ENCODE measurements at places on chromosomes 3 and 15. TPM values are rescaled to one million over a fixed set of nuclear protein-coding genes. Genes with fewer than 3 reads are reported as not detected.

The ITGB5 gene
- 101 TPM for total RNA-seq

The OXTR gene
- total RNA-seq: 1.8 TPM

The TOPAZ1 gene
- 7.4 TPM for total RNA-seq

The CLSTN2 gene
- 3.8 TPM for total RNA-seq

The SNRPA1 gene
- 91.0 TPM for total RNA-seq

The SELENOK gene
- total RNA-seq: 61.2 TPM

The CADM2 gene
- 2.7 TPM for total RNA-seq

The TMEM212 gene
- 4.3 TPM for total RNA-seq

The P2RY14 gene
- 0.50 TPM for total RNA-seq

The GOLGA8S gene
- 33.9 TPM for total RNA-seq

The FANCD2OS gene
- total RNA-seq: 14.3 TPM

The ZMAT3 gene
- 13.3 TPM for total RNA-seq

The RHOV gene
- 0.24 TPM for total RNA-seq

The SAMMSON gene
- 3.8 TPM for total RNA-seq

The C2CD4B gene
- total RNA-seq: 2.9 TPM

- DNase-seq: no peak
These were observed 18.3 kb downstream of the STIMATE start for GRCh38 chr3:52879090-52879489.

- DNase-seq: no peak
These were observed 42.5 kb upstream of the CMTM7 start for GRCh38 chr3:32349184-32349583.

DNA sequence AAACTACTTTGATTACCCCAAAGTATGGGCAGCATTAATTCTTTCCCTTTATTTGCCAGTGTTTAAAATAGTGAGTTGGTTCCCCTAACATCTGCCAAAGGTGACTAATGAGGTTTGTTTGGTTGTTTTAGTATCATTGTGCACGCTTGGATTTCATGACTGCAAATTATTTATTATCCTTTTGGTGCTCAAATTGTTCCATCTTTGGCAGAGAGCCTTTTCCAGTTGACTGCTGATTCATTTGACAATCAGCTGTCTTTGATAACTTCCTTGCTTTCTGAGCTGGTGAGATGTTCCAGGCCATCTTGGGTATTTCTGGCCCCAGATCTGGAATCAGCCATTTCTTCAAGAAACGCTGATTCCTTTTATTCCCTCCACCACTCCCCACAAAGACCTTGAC is 8.9 kb downstream of the DLEC1 start:
- no peak for DNase-seq

DNA sequence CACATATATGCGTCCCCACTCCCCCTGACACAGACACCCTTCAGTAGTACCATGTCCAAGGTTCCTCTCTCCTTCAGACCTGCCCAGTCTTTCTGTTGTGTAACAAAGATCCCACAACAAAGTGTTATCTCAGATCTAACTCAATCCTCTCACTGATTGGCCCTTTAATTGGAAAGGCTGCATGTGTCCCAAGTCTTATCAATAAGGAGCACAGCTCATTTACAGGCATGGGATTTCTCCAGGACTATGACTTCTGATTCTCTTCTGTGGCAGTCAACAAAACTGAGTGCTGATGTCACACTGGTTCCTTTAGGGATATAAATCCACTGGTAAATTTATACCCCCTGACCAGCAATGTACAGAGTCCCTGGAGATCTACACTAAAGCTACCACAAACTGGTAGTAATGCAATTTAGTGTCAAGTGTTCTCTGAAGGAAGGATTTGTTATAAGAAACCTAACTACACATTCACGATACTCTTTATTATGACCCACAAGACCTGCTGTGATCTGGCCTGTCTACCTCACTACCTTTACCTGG is 28.1 kb downstream of the CLK3 start:
- no peak for DNase-seq

DNA sequence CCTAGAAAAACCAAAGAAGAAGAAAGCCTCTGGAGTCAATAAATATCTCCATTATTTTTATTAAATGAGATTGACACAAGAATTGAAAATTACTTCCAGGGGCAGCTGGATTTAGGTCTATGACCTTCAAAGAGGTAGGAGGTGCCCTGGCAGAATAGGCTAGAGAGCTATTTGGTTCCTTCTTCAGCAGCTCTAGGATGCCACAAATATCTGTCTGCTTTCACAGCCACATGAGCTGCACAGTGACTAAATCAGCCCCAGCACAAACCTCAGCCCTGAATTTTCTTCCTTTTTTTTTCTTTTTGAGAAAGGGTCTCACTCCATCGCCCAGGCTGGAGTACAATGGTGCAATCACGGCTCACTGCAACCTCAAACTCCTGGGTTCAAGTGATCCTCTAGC is 223.5 kb downstream of the ABHD5 start:
- no peak for DNase-seq

DNA sequence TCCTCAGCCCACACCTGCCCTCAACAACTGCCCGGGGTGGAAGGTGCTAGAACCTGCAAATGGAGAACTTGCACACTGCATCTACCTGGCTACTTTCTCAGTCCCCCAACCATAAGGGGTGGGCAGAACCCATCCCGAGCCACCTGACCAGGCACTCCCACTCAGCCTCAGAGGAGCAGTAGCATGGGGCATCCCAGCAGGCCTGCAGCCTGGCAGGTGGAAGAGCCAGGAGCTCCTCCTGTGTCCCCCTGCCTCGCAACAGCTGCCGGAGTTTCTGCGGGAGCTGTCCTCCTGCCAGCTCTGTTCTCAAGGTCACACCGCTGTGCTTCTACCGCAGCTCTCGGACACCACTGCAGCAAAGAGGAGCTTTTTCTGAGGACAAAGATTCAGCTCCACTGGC is 27.5 kb downstream of the RAB6B start:
- peak; percentile 22 for DNase-seq

GRCh38 chr15:37109168-37109871 is 9.0 kb upstream of the MEIS2 start:
- DNase-seq: no peak

DNA sequence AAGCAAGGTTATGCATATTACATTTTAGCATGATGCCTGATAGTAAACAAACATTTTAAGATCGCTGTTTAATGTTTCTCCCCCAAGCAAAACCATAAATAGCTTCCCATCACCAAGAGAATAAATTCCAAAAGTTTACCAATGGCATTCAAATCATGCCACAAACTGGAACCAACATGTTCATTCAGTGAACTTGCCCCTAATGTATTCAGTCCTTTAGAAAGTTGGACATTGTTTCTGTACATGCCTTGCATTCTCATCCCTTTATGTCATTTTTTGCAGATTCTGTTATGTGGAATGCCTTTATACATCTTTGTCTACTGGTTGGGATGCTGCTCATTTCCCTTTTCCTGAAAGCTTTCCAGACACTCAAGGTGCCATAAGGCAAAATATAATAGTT is 105.5 kb downstream of the PYDC2 start:
- no peak for DNase-seq

DNA sequence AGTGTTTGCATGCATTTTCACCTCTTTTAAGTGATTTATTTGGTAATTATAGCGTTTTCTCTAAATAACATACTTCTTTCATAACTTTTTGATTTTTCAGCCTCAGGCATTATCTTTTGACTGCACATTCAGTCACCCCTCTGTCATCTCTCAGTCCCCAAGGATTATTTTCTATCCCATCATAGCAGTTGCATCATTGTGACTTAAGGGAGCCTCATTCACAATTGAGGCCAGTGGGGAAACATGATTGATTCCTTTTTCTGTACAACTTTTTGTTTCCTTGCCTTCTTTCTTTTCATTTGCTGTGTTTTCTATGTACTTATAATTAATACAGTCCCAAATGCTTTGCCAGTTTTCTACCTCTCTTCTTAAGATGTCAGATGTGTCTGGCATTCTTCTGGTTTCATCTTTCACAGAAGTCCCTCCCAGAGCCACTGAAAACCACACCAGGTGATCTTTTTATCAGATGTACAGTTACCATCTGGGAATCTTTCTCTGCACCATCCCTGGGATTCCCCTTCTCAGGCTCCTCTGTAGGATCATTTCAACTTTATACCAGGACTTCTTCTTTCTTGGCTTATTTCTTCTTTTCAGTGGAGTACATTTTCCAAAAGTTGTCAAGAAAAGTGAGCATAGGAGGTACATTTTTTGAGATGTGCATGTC is 151.4 kb downstream of the RAP2B start:
- DNase-seq: no peak

GRCh38 chr15:66004618-66005262 is 135.4 kb downstream of the RAB11A start:
- peak; percentile 32 for DNase-seq

- DNase-seq: no peak
These were observed 349.4 kb downstream of the LRTM1 start for GRCh38 chr3:54578417-54578816.

- DNase-seq: no peak
These were observed 141.5 kb upstream of the ADAMTS9 start for GRCh38 chr3:64829331-64829730.

DNA sequence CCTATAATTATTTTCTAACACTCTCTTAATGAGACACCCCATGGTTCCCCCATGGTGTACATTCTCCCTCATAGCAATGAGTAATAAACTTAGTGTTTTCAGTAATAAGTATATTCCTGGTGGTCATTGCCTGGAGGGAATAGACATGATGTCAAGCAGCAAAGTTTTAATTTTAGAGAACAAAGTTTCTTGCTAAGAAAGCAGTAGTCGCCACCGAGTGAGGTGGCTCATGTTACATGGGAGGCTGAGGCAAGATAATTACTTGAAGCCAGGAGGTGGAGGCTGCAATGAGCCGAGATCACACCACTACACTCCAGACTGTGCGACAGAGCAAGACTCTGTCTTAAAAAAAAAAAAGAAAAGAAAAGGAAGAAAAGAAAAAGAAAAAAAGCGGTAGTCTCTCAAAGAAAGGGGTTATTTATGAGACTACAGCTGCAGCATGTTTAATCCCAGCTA is 2.4 kb upstream of the ELP6 start:
- peak; percentile 19 for DNase-seq

DNA sequence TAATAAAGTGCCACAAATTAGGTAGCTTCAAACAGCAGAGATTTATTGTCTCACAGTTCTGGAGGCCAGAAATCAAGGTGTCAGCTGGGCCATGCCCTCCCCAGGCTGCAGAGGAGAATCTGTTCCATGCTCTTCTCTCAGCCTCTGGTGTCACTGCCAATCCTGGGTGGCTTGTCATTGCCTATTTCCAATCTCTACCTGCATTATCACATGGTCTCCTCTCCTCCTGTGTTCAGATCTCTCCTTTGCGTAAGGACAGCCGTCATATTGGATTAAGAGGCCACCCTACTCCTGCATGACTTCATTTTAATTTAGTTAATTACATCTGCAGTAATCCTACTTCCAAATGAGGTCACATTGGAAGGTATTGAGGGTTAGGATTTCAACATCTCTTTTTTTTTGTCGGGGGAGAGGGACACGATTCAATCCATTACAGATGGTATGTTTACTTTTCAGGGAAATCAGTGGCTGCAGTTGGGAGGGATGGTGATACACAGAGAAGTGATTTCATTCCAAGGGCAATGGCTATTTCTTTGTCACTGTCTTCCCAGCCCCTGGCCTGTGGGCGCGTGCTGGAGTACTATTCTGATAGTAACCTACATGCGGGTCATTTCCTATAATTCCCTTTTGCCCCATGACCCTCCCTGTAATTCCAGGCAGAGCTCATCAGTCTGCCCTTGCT is 169.4 kb downstream of the MINAR1 start:
- DNase-seq: no peak

DNA sequence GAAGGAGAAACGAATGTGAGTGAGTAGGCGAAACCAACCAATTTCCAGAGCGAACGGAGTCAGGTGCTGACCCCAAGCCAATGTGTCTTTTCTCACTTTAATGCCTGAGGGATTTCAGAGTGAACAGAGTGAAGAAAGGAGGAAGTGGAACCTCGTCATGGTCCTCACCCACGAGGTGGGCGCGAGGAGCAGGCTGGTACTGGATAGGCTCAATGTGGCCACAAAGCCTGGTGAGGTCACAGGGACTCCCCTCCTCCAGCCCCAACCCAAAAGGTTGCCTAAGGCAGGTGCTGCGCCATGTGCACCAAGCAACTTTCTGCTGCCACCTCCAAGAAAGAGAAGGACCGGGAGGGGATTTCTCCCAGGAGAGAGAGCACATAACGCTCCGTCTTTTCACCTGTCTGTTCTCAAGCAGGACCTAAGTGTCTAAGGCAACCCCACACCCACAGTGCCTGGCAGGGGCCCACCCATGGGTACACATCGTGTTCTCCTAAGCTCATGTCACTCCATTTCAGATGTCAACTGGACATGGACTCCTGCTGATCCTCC is 3.8 kb downstream of the NRROS start:
- peak; percentile 37 for DNase-seq

DNA sequence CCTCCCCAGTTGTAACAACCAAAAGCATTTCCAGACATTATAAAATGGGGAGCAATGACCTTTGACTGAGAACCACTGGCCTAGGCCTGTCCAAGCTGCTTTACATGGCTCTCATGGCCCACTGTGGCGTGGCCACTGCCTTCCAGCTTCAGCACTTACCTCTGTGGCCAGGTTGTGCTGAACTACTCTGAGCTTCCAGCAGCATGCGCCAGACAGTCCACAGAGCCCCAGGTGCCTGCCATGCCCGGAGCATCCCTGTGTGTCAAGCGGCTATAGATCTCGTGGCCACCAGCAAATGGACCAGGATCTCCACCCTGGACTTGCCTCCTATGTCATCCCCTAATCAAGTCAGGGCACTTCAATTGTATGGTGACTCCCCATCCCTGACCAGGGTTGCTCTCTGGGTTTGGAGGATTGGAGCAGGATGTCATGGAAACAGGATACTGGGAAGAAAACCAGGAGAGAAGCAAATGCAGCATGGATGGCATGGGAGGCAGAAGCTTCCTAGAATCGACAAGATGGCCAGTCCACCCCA is 199.7 kb downstream of the UACA start:
- no peak for DNase-seq

- no peak for DNase-seq
These were observed 159.6 kb downstream of the GREM1 start for GRCh38 chr15:32877252-32878019.

- no peak for DNase-seq
These were observed 147.0 kb upstream of the SLITRK3 start for GRCh38 chr3:165343185-165343584.

GRCh38 chr15:49255966-49256759 is 86.1 kb downstream of the GALK2 start:
- no peak for DNase-seq

- no peak for DNase-seq
These were observed 43.2 kb downstream of the ARHGEF3 start for GRCh38 chr3:56758539-56758981.

DNA sequence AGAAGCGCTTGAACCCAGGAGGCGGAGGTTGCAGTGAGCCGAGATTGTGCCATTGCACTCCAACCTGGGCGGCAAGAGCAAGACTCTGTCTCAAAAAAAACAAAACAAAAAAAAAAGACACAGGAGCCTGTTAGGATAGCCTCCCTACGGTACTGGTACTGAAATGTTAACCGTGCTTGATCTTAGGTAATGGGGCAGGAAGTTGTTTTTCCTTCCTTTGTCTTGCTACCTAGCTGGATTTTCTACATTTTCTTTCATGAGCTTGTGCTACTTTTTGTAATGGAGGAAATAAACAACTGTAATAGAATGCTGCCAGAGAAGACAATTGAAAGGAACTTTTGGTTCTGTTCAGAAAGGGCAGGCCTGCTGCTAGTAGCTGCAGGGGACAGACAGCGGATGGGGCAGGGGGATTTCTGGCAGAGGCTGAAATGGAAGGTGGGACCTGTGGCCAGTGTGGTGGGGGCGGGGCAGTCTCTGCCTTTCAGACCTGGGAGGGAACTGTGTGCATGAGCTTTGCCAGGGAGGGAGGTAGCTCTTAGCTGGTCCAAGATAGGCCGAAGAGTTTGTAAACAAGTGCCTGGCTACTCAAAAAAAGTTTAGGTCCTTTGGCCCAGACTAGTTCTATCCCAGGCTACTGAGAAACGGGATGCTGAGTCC is 49.0 kb upstream of the SEMA4B start:
- DNase-seq: peak; percentile 28
